CD4-positive, alpha-beta T cell treated with Interleukin-6 for 4 hours (primary cell): ENCODE measurements at places on chromosomes 2 and 18.

DNA sequence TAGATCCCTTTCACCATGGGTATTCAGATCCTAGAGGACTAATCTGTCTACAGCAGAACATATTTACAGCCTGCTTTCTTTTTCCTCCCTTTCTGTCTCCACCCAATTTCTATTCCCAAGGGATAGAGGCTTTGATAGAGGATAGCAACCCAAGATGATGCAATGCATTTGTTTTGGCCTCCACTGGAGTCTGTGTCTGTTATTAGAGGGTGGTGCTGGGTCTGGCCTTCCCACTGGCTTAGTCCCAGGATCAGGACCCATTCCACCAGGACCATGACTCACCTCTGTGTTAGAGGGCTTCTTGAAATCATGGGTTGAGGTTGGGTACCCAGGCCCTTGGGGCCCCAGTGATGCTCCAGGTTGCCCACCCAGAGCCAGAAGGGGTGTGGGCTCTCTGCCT lies 239.7 kb upstream of the TNP1 start:
- no peak for DNase-seq

DNA sequence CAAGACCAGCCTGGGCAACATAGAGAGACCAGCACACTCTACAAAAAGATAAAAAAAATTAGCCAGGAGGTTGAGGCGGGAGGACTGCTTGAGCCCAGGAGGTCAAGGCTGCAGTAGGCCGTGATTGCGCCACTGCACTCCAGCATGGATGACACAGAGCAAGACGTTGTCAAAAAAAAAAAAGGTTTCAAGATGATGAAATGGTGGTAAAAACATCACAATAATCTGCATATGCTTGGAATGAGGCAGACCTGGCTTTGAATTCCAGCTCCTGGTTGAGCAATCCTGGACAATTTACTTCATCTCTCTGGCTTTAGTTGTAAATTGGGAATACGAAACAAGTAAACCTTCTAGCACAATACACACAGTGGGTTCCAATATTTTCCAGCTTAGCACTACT lies 24.1 kb downstream of the USP40 start:
- no peak for DNase-seq

DNA sequence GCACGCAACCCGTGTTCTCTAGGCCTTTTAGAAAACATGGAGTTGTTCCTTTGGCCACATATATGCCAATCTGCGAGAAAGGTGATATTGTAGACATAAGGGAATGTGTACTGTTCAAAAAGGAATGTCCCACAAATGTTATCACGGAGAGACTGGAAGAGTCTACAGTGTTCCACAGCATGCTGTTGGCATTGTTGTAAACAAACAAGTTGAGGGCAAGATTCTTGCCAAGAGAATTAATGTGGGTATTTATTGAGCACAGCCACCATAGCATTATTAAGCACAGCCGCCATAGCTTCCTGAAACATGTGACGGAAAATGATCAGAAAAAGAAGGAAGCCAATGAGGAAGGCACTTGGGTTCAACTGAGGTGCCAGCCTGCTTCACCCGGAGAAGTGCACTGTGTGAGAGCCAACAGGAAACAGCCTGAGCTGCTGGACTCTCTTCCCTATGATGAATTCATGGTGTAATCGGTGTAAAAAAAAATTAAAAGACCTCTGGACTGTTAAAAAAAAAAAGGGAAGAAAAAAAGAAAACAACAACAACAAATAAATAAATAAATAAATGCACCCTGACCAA lies 29.0 kb upstream of the REL start:
- no peak for DNase-seq

GRCh38 chr2:215772003-215772402 lies 241.3 kb downstream of the MREG start:
- DNase-seq: no peak

DNA sequence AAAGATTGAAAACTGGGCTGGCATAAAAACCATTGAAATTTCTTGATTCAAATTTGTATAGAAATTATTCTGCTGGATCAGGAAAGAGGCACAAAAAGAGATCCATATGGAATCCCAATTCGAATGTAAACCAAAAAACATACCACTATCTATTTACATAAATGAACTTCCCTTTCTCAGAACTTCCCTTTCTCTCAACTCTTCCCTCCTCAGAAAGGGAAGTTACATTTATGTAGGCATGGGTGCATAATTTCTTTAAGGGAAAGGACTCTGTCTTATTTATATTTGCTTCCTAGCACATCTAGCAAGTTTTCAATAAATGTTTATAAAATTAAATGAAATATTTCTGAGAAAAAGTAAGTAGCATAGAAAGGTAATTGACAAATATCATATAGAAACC lies 398.1 kb upstream of the ATP5MC3 start:
- DNase-seq: no peak

- DNase-seq: no peak
Measured at GRCh38 chr2:75100801-75101151, 98.5 kb downstream of the TACR1 start.

DNA sequence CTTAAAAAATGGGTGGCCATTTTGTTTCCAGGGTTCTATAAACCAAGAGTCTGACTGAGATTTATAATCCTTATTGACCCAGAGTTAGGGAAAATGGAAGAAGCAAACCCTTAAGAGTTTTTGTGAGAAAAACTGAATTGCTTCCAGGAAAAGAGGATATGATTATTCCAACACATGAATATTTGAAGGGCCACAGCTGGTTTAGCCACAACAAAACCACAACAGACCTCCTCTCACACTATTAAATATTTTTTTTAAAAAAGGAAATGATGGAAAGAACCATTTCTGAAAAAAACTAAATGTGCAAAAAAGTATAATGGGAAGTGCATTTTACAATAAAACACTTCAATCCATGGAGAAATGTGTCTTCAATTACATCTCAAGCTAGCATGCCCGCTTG lies 182.7 kb downstream of the ETAA1 start:
- DNase-seq: no peak

DNA sequence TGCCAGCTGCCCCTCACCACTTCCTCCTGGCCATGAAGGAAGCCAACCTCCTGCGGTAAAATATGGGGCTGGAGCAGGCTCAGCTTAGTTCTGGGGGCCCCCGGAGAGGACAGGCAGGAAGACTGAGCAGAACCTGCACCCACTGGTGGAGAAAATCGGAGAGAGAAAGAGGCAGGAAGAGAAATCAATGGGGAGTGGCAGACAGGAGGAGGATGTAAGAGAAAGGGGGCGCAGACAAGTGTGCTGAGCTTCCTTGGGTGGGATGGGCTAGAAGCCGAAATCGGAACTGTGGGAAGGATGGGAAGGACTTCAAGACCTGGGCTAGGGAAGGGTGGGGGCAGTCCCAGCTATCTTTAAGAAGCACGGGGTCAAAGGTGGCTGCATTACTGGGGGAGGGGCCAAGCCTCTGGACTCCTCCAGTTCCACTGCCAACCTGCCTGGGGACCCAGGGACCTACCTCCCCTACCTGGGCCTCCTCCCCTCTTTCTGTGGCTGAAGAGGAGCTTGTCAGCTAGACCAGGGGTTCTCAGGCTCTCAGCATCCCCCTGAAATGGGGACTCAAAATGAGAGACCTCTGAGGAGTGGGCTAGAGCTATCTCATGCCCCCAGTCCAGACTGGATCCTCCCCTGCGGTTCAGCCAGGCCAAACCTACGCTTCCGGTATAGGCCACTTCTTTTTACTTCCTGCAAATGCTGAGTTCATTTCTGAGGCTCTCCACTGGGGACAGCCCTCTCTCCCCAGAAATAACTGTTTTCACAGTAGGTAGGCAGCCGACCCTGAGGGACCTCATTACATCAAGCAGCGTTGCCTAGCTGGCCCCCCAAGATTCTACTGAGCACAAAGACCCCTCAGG lies 33.6 kb upstream of the B3GNT7 start:
- DNase-seq: no peak
